ENCODE measurements at places on chromosomes 12 and 14. TPM values are rescaled to one million over a fixed set of nuclear protein-coding genes. Genes with fewer than 3 reads are reported as not detected.

GRCh38 chr12:1857821-1858220, 37.5 kb downstream of the LRTM2 start:
- no peak overlapping the region for H3K27ac ChIP-seq
- H3K27me3 ChIP-seq, result peaks cover 2% of the 10 kb centered on the region
- no peak for DNase-seq
- H3K36me3 ChIP-seq, result no peaks in the 10 kb centered on the region
- no peaks in the 10 kb centered on the region for H3K4me1 ChIP-seq

GZMB gene
- 2,869 TPM for polyA plus RNA-seq

GRCh38 chr12:73867147-73867546, 670.5 kb upstream of the ATXN7L3B start:
- DNase-seq, result no peak
- no peak overlapping the region for H3K27ac ChIP-seq
- H3K4me3 ChIP-seq, result no peak overlapping the region
- no peaks in the 10 kb centered on the region for H3K36me3 ChIP-seq
- H3K27me3 ChIP-seq, result no peaks in the 10 kb centered on the region

A2M gene
- polyA plus RNA-seq, result 1.5 TPM

PDE3A gene
- polyA plus RNA-seq, result not detected

C14orf132 gene
- polyA plus RNA-seq, result not detected

CLEC6A gene
- not detected for polyA plus RNA-seq

DNA sequence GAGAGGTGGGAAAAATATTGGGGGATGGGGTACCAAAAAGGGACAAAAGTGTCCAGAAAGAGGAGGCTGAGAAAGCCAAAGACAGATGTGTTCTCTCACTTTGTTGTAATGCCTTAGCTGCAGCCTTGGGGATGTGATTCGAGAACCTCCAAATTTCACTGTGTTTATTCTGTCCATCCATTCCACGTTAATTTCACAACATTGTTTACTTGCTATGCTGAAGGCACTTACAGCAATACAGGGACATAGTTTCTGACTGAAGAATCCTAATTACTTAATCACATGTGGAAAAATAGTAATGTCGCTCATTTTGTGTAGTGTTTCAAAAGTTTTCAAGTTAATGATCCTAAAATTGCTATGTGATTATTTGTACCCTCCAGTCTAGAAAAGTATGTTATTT, 146.2 kb upstream of the SLC38A2 start:
- H3K36me3 ChIP-seq, result peaks cover 5% of the 10 kb centered on the region
- H3K4me1 ChIP-seq, result peaks cover 60% of the 10 kb centered on the region
- no peak for DNase-seq
- peak overlapping the region; percentile 8 for H3K27ac ChIP-seq
- no peak overlapping the region for H3K4me3 ChIP-seq
- no peaks in the 10 kb centered on the region for H3K27me3 ChIP-seq

GRCh38 chr12:103908877-103909276, 21.3 kb upstream of the HSP90B1 start:
- DNase-seq, result no peak
- no peak overlapping the region for H3K4me3 ChIP-seq
- no peaks in the 10 kb centered on the region for H3K4me1 ChIP-seq
- H3K27ac ChIP-seq, result no peak overlapping the region

DNA sequence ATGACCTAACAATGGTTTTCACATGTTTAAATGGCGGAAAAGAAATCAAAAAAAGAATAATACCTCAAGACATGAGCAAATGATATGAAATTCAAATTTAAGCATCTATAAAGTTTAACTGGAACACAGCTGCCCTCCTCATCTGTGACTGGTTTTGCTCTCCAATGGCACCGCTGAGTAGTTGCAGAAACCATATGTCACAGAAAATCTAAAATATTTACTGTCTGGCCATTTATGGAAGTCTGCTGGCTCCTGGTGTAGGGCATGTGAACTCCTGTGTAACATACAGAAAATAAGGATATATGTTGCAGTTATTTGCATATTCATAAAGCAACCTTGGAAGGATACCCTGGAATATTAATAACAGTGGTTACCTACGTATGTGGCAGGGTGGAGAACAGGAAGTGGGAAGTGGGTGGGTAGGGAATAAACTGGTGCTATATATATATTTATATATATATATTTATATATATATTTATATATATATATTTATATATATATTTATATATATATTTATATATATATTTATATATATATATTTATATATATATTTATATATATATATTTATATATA, 48.4 kb downstream of the LTBP2 start:
- H3K27me3 ChIP-seq, result peaks cover 16% of the 10 kb centered on the region
- H3K4me1 ChIP-seq, result no peaks in the 10 kb centered on the region
- no peak overlapping the region for H3K27ac ChIP-seq
- H3K4me3 ChIP-seq, result no peak overlapping the region

FGF23 gene
- not detected for polyA plus RNA-seq

OR10G2 gene
- polyA plus RNA-seq, result not detected

DNA sequence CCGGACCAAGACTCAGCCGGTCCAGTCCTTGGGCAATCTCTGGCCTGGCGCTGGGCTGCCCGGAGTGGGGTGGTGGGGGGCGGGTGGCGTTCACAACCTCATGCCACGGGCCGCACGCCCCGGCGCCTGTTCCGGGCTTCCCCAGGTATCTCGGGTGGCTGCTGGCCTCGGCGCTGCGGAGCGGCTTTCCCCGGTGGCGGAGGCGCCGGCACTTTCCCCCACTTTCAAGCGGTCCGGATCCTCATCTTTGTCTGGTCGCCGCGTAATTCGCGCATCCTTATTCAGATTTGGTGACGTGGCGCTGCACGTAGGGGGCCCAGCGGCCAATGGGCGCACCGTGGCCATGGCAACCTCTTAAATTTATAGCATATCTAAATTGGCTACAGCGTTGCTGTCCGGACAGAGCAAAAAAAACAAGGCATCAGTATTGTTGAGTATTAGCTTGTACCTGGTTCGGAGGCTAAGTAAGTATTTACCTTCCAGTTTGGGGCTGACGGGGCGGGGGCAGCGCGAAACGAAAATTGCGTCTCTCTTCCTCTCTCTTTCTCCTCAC, at the start of gene LHX5:
TSS of gene LHX5 (minus strand) at position 253 of the 553 bp plus-strand sequence. CDS start 373 bp downstream, outside the sequence.
- H3K4me3 ChIP-seq, result no peak within 1 kb of the TSS
- peaks cover 29% of the 10 kb centered on the region for H3K27me3 ChIP-seq
- H3K27ac ChIP-seq, result no peak within 1 kb of the TSS
- no peak for DNase-seq
- no peaks in the 10 kb centered on the region for H3K36me3 ChIP-seq
- H3K4me1 ChIP-seq, result no peaks in the 10 kb centered on the region

DNA sequence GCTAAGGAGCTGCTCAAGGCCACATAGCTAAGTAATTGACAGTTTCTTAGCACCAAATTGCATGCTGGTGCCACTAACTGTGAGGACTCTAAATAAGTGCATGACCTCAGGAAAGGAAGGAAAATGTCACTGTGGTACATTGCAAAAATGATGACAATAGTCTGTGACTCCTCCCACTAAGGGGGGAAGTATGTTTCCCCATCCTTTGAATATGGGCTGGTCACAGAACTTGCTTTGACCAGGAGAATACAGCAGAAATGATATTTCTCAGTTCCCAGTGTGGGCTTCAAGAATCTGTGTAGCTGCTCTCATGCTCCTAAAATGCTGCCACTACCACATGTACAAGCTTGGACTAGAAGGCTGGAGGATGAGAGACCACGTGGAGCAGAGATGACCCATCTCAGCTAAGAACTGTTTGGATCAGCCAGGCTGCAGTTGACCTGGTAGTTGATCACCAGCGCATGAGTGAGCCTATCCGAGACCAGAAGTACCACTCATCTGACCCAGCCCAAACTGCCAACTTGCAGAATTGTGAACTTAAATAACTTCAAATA, 42.2 kb upstream of the NOS1 start:
- no peak overlapping the region for H3K4me3 ChIP-seq
- no peak for DNase-seq
- no peak overlapping the region for H3K27ac ChIP-seq
- no peaks in the 10 kb centered on the region for H3K36me3 ChIP-seq
- peaks cover 3% of the 10 kb centered on the region for H3K27me3 ChIP-seq
